ENCODE measurements at places on chromosomes 13 and 19.

GRCh38 chr19:39843919-39844793 is 2.0 kb downstream of the FBL start:
- peak; percentile 62 for DNase-seq

DNA sequence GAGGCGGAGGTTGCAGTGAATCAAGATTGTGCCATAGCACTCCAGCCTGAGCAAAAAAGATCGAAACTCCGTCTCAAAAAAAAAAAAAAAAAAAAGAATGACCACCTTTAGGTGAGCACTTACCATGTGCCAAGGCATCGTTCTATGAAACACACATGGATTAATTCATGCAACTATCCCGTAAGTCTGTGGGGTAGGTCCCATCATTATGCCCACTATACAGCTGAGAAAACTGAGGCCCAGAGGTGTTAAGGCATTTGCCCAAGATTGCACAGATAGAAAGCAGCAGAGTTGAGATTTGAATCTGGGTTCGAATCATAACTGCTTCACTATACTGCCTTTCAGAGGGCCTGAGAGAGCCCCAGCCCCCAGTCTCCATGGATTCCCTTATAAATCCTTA is 2.3 kb downstream of the GMFG start:
- no peak for DNase-seq

DNA sequence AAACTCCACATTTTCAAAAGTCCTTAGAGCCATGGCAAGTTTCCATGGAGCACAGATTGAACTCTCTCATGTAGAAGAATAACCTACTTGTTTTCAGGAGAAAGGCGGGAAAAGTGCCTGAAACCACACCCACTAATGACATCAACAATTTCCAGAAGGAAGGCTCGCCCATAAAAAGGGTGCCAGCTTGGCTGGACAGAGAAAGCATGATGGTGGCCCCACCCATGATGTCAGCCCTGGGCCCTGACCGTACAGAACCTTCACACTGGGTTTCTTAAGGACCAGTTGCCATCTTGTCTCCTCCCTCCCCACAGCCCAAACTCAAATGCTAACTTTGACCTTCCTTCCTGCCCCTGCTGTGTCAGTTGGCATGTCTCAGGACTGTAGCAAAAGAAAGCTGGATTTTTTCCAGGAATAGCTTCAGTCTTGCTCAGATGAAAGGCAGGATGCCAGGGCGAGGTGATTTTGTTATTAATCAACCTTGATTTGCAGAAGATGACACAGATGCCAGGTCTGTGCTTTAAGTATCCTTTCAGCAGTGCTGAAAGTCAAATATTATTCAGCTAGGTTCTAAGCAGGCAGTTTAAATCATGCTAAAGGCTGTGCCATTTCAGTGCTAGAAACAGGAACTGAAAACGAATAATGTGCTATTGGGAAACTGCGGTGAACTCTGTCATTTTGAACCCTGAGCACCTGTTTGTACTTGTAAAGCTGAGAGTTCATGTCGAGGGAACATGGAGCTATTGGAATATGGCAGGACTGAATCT is 89.5 kb upstream of the RFC3 start:
- DNase-seq: peak; percentile 11

GRCh38 chr13:110576070-110576394 is 14.5 kb upstream of the RAB20 start:
- no peak for DNase-seq

DNA sequence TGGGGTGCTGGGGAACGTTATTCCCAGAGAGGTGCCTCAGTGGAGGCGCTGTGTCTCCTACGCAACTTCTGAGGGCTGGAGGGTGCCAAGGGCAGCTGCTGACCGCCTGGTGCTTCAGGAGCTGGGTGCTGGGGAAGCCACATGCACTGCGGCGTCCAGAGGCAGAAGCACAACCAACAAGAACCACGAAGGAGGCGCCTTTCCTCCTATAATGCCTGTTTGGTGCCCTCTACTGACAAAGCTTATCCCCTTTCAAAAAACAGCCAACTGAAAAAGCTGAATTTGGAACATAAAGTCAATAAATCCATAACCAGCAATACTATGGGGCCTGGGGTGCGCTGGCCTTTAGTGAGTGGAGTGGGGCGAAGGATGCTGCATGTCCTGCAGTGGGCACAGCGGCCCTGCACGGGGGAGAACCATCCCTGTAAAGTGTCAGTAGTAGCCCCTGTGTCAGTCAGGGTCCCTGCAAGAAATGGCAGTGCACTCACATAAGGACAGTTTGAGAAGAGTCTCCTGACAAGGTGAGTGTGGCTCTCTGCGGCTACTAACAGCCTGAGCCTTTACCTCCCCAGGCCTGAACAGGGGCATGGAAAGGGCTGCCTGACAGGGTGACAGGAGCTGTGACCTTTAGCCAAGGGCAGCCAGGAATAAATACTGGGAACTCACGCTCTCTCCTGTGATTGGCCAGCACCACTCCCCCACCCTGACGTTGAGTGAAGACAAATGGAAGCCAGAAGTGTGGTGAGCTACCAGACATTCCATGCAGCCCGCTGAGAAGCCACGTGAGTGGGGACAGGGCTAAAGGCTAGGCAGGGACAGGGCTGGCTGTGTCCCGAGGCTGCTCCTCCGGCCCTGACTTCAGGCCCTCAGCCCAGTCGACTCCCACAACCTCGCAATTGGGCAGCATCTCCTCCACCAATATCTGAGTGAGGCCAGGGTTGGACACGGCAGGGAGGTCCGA is 4.5 kb upstream of the B3GNT8 start:
- DNase-seq: peak; percentile 16

DNA sequence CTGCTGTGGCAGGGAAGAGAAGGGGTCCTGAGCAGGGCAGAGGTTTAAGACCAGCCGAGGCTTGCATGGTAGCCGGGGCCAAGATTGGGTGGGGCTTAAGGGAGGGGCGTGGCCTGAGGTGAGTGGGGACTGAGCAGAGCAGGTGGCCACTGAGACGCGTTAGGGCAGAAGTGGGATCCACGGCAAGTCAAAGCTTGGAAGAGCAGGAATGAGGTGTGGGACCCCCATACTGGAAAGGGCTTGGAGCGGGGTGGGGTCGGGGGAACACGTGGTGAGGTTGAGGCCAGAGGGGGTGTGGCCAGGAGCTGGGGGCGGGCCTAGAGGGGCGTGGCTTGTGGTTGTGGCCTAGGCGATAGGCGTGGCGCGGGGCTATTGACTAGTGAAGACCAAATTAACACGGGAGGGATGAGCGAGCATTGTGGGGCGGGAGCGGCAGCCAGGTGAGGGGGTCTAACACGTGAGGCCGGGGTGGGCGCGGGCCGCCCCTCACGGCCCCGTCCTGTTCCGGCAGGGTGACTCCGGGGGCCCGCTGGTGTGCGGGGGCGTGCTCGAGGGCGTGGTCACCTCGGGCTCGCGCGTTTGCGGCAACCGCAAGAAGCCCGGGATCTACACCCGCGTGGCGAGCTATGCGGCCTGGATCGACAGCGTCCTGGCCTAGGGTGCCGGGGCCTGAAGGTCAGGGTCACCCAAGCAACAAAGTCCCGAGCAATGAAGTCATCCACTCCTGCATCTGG is 3.3 kb downstream of the CFD start:
- DNase-seq: peak; percentile 63

DNA sequence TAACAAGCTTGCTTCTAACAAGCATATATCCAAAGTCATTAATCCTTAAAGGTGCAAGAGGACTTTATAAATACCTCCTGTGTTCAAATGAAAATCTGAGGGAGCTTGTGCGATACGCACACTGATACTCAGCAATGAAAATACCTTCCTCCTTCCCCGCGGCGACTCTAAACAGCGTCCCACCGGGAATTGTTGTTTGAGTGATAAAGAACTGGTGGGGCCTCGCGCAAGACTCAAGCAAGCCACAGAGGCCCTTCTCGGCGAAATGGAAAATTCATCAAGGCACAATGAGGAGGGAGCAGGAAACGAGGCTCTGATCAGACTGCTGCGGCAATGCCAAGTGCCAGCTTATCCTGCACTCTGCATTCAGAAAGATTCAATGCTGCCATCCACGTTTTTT is 126.7 kb downstream of the ABCC4 start:
- no peak for DNase-seq

GRCh38 chr13:87999788-88000187 is 328.6 kb downstream of the SLITRK5 start:
- no peak for DNase-seq

DNA sequence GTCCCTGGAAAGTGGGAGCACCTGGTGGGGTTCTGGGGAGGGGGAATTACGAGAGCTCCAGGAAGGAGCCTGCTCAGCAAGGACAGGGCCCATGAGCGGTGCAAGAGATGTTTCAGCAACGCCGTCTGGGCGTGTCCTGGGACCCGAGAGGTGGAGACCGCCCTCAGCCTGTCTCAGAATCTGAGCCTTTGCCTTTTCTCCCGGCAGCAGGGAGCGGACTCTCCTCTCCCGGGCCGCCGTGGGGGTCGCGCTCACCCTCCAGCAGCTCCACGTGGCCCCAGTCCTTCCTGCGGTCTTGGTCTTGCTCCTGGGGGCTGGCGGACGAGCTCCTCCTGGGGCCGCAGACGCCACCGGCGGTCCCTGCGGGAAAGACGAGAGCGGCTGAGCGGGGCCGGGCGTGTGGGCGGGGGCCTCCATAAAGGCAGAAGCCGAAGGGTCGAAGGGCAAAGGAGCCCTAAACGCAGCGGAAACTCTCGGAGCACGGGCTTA is 714 bp downstream of the POLRMT start:
- DNase-seq: peak; percentile 58

DNA sequence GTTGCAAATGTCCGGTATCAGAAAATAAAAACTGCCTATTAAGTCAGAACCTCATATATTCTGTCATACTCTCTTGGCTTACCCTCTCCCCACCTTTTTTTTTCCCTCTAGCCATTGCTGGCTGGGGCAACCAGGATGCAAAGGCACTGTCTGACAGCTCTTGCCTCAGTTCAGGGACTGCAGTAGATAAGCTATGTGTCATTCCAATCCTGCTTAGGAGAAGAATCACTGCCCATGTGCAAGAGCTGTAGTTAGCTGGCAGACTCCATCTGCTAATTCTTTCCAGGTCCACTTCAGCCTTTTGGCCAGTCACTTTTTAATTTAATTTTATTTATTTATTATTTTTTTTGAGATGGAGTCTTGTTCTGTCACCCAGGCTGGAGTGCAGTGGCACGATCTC is 895.6 kb upstream of the SLC10A2 start:
- no peak for DNase-seq

- no peak for DNase-seq
Measured at GRCh38 chr13:65036999-65037398, 2193.1 kb downstream of the PCDH9 start.

DNA sequence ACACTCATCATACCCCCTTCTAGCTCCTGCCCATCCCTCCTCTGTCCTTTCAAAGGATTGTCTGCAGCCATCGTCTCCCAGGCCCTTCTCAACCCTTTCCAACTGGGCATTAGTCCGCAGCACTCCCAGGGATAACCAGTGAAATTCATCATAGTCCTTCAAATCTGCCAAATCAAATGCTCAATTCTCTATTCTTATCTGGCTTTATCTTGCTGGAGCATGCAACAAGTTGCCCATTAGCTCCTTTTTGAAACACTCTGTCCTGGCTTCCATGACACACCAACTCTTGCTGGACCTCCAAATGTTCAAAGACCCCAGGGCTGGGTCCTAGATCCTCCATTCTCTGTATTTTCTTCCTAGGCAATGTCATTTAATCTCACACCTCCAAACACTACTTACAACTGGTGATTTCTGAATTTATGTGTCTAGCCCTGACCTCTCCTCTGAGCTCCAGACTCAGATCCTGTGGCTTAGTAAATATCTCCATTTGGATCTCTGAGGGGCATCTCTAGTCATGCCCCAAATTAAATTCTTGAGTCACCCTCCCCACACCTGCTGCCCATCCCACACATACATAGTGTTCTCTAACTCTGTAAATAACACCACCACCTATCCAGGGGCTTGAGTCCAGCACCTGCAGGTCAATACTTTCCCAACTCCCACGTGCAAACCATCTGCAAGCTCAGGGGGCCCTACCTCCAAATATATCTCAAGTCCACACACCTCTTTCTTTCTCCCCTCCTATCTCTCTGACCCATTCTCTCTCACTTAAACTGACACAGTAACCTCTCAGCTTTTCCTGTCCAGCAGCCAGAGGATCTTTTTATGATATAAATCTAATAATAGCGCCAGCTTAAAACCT is 9.1 kb upstream of the ANKRD10 start:
- DNase-seq: no peak

GRCh38 chr19:5154799-5155426 is 185.7 kb downstream of the PTPRS start:
- DNase-seq: no peak

DNA sequence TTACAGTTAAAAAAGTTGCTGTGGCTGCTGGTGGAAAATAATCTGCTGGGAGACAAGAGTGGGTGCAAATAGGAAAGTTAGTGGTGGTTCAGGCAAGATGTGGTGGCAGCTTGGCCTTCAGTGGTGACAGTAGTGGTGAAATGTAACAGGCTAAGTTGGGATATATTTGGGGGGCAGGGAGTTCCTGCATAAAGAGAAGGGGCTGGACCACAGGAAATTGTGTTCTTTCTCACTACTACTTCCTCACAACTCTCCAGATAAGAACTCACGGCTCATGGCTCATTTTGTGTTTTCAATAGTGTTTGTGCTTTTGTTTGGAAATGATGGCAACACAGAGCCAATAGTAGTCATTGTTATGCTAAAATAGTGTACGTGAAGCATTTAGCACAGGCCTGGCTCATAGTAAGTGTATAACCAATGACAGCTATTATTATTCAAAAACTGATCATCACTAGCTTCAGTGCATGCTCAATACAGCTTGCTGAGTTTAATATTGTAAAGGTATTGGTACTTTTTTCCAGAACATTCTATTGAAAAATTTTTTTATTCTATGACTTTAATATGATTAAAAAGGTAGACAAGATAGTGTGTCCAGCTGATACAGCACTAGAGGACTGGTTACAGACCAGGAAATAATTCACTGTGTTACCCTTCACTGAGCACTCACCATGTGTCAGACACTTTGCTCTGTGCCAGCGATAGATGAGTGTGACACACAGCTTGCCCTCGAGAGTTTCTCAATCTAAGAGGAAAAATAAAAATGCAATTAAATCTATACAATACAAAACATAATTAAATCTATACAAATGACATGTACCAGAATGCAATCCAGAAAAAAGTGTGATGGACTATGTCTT is 209.8 kb downstream of the POU4F1 start:
- no peak for DNase-seq

DNA sequence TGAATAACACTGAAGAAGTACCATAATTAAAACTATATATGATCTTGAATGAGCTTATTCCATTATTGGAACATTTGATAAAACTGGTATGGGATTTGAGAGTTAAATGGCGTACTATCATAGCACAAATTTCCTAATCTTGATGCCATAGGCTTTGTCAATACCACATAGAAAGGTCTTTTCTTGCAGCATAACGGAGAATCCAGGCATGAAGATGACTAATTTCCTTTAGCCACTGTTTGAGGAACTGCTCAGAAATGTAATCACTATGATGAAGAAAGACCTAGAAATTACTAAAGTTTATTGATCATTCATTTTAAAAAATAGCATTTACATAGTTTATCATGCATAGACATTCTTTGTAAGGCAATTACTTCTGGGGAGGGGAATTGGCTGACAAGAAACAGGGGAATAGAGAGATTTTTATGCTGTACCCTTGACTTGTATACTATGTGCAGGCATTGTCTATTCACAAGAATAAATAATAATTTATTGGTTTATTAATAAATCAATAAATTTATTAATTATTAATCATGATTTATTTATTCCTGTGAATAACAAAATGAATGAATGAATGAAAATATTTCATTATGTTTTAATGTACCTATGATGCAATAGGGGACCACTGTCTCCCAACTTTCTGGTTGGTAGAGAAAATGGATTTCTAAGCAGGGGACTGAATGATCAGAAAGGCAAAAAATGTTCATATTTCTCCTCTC is 2676.6 kb downstream of the PCDH9 start:
- no peak for DNase-seq

- peak; percentile 32 for DNase-seq
Measured at GRCh38 chr19:51546650-51547396, 15.4 kb upstream of the SIGLEC6 start.

GRCh38 chr13:46595136-46595884 is 42.3 kb downstream of the LRCH1 start:
- DNase-seq: no peak

All from activated CD4-positive, alpha-beta T cell treated with anti-CD3 and anti-CD28 coated beads, Interleukin-2, Interleukin-4, amounts not matched to agents 100 ng/mL and 50 ng/mL, durations not matched to agents 16 hours and 8 hours (primary cell).